ENCODE measurements at places on chromosomes 7 and 10. TPM values are rescaled to one million over a fixed set of nuclear protein-coding genes. Genes with fewer than 3 reads are reported as not detected.

DNA sequence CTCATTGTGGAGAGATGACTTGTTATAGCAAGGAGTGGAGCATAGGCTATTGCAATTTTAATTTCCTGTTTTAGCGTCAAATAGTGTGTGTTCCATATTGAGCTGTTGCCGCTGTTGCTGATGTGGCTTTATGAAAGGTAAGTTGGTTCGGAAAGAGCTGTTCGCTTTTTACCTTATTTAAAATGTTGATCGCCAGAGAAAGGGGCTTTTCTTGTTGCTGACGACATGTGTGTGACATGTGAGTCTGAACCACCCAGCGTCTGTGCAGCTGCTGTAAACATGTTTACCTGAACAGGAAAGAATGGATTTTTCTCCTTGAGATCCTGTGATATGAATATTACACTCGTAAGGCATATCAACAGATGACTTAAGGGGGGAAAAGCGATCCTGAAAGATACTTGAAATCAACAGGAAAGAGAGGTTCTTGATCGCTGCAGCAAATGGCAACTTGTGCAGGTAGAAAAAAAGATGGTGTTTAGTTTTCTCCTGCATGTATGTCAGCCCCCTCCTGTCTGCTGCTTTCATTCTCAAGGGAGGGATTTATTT is 2.5 kb downstream of the ZEB1 start:
- peak; percentile 47 for DNase-seq
- no peaks in the 10 kb centered on the region for H3K36me3 ChIP-seq
- H3K27ac ChIP-seq = peak overlapping the region; percentile 62
- H3K4me3 ChIP-seq = peak overlapping the region; percentile 92
- H3K27me3 ChIP-seq = no peaks in the 10 kb centered on the region

PRSS37 gene
- polyA plus RNA-seq = not detected

DNA sequence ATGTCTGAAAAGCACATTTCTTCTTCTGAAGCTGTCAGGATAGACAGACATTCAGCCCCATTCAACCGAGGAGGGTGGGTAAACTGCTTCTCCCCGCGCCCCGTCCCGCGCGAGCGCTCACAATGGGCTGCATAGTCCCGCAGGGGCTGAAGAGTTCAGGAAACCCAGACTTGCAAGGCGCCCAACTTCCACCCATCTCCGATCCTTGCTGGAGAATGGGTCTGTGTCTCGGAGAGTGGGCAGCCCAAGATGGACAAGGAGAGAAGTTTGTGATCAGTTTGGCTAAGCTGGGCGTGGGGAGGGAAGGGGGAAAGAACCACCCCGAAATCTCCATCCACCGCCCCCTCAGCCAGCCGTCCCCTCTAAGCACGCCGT is 686 bp downstream of the AASS start:
- H3K27ac ChIP-seq = peak overlapping the region; percentile 81
- no peaks in the 10 kb centered on the region for H3K27me3 ChIP-seq
- no peaks in the 10 kb centered on the region for H3K36me3 ChIP-seq

AKR1D1 gene
- polyA plus RNA-seq = not detected

ABCB4 gene
- polyA plus RNA-seq = 0.77 TPM

NPC1L1 gene
- polyA plus RNA-seq = not detected

HOXA5 gene
- polyA plus RNA-seq = 1.3 TPM

TAS2R5 gene
- 0.22 TPM for polyA plus RNA-seq

GRCh38 chr10:15391491-15391890 is 20.4 kb upstream of the FAM171A1 start:
- no peaks in the 10 kb centered on the region for H3K4me1 ChIP-seq
- H3K36me3 ChIP-seq = no peaks in the 10 kb centered on the region

ACTL6B gene
- not detected for polyA plus RNA-seq

DNA sequence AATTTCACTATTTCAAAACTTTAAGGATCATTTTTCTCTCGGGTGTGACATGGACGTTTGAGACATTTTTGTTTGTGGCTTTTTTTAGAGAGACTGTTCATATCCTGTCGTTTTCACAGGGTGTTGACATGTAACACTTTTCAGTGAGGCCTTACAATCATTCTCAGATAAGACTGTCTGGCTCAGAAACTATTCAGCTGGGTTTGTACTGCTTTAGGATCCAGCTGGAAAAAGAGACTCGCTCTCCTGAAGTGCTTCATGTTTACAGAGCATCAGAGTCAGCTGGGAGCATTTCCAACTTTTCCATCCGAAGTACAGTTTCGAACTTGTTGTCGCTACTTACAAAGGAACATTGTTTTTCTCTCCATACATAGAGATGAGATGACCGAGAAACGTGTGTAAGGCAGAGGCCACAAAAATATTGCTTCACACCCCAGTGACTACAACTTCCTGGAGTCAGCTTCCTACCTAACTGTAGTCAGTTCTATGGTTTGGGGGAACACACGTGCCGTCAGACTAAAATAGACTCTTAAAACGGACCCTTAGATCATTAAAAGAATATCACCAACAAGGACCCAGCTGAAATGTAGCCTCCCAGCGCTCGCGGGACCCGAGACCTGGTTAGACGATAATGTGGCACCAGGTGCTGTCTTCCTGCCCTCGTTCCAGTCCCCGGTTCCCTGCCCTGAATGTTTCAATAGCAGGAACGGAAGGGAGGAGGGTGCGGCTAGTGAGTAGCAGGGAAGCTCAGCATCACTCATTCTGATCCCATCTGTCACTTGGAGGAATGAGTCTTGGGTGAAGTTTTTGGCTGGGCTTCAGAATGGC is 78.0 kb downstream of the MKI67 start:
- H3K27ac ChIP-seq = no peak overlapping the region
- no peak overlapping the region for H3K4me3 ChIP-seq
- H3K4me1 ChIP-seq = peaks cover 15% of the 10 kb centered on the region

- DNase-seq = peak; percentile 79
- no peaks in the 10 kb centered on the region for H3K27me3 ChIP-seq
- peaks cover 13% of the 10 kb centered on the region for H3K4me1 ChIP-seq
- H3K27ac ChIP-seq = no peak overlapping the region
- H3K36me3 ChIP-seq = no peaks in the 10 kb centered on the region
Measured at GRCh38 chr10:111598433-111599059, 521.7 kb downstream of the ADRA2A start.

GNGT1 gene
- not detected for polyA plus RNA-seq

DNA sequence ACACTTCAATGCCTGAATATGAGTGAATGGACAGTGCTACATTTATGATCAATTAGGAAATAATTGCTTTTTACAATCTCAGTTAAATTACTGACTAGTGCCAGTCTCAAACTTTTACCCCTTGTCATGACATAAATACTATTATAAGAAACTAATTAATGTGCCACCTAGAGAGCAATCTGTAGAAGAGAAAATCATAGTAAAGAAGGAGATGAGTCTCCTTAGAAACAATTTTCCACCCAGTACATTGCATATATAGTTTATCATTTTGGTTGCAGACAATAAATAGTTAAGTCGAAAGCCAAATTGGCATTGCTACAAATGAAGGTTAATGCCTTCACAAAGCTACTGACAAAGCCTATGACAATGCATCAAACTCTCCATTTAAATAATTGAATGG is 68.6 kb downstream of the SLC13A1 start:
- no peak for DNase-seq
- no peak overlapping the region for H3K27ac ChIP-seq
- no peaks in the 10 kb centered on the region for H3K27me3 ChIP-seq
- H3K4me1 ChIP-seq = no peaks in the 10 kb centered on the region
- no peak overlapping the region for H3K4me3 ChIP-seq

SPDYE2 gene
- 0.59 TPM for polyA plus RNA-seq

DNA sequence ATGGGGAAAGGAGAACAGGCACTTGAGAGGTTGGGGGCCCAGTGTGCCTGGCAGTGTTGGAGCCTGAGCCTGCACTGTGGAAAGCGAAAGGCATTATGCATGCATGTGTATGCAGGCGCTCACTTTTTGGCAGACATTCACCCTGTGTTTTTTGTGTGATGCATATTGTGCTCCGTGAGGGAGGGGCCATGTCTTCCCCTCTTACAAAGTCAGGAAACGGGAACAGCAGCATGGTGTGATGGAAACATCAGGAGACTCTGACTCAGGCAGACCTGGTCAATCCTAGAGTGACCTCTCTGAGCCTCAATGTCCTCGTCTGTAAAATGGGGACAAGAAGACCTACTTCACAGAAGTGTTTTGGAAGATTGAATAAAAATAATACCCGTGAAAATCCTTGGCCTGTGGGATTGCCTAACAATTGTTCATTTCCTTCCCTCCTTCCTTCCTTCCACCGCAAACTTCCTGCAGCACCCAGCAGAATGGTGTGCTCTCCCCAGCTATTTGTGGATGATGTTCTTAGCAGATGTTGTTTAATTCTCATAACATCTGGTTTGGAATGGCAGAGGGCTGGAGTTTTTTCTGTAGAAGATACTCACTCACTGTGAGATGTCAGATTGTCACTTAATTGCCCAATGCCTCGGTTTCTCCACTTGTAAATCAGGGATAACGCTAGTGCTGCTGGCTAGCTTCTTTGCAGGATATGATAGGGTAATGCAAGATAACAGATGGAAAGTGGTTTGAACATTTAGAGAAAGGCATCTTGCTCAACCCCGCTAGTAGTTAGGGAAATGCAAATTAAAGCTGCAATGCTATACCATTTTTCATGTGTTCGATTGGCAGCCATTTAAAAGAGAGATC is 39.8 kb downstream of the CDH23 start:
- no peaks in the 10 kb centered on the region for H3K36me3 ChIP-seq
- no peak for DNase-seq
- no peak overlapping the region for H3K27ac ChIP-seq
- no peak overlapping the region for H3K4me3 ChIP-seq
- no peaks in the 10 kb centered on the region for H3K4me1 ChIP-seq
- peaks cover 12% of the 10 kb centered on the region for H3K27me3 ChIP-seq

DNA sequence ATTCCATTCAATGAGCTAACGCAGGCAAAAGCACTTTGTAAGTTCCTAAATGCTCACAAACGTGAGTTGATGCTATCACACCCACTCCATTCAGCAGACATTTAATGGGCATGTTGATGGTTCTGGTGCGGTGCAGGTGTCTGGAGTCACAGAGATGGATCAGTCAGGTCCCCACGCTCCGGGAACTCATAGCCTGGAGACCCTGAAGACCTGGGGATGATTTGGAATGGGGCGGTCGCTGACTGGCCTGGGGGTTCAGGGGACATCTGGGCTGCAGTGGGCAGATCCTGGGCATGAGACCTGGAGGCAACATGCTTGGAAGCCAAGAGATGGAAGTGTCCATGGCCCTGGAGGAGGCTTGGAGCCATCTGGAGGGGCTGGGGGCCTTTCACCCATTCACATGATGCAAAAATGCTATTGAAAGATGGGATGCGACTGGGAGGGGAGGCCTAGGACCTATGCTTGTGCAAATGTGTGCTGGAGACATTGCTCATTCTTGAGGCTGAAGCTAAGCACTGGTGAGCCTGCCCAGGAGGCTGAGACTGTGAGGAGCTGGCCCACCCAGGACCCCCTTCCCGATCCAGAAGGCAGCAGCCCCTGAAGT is 522.6 kb downstream of the GLRX3 start:
- no peaks in the 10 kb centered on the region for H3K36me3 ChIP-seq
- no peaks in the 10 kb centered on the region for H3K27me3 ChIP-seq
- no peak overlapping the region for H3K27ac ChIP-seq
- H3K4me3 ChIP-seq = no peak overlapping the region
- DNase-seq = no peak

DNA sequence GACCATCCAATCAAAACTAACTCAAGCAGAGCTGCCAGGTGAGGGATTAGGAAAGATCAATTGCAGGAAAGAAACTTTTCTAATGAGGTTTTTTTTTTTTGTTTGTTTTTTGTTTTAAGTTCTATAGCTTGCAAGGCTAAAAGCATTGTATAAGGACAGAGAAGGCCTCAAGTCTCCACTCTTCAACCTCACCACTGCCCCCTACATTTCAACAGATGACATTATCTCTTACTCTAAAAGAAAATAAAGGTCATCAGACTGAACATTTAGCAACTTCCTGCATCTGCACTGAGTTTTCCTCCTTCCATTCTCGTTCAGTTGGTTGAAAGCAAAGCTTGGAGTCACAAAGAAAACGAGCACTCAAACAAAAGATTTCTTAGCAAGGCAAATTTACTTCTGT is 45.2 kb upstream of the EXOC4 start:
- no peaks in the 10 kb centered on the region for H3K36me3 ChIP-seq
- peak; percentile 23 for DNase-seq
- H3K4me1 ChIP-seq = no peaks in the 10 kb centered on the region
- H3K27ac ChIP-seq = no peak overlapping the region

DNA sequence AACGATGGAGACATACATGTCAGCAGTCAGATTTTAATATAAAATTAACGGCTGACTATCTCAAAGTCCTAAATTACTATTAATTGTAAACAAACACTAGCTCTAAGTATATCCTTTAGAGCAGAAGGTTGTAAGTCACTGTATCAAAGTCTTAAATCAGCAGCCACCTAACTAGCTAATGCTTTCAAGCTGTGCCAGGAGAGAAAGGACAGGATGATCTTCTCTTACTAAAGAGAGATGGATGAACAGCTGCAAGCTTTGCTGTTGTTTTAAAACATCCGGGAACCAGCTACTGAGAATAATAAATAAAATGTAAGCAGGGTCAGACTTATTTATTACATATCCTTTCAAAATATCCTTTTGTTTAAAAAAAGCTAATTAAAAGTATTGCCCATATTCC is 24.0 kb upstream of the ABLIM1 start:
- H3K4me3 ChIP-seq = no peak overlapping the region
- no peak for DNase-seq
- H3K4me1 ChIP-seq = peaks cover 18% of the 10 kb centered on the region
- no peaks in the 10 kb centered on the region for H3K36me3 ChIP-seq
- H3K27me3 ChIP-seq = no peaks in the 10 kb centered on the region

GRCh38 chr10:33772370-33773252 is 438.1 kb upstream of the NRP1 start:
- no peak for DNase-seq
- H3K27ac ChIP-seq = no peak overlapping the region
- no peaks in the 10 kb centered on the region for H3K4me1 ChIP-seq
- no peaks in the 10 kb centered on the region for H3K36me3 ChIP-seq
- H3K27me3 ChIP-seq = no peaks in the 10 kb centered on the region
- H3K4me3 ChIP-seq = no peak overlapping the region

LIPF gene
- not detected for polyA plus RNA-seq

TDRD1 gene
- not detected for polyA plus RNA-seq

- no peaks in the 10 kb centered on the region for H3K36me3 ChIP-seq
- no peaks in the 10 kb centered on the region for H3K27me3 ChIP-seq
- H3K4me3 ChIP-seq = no peak overlapping the region
Measured at GRCh38 chr10:59395984-59396383, 33.6 kb upstream of the FAM13C start.

DNA sequence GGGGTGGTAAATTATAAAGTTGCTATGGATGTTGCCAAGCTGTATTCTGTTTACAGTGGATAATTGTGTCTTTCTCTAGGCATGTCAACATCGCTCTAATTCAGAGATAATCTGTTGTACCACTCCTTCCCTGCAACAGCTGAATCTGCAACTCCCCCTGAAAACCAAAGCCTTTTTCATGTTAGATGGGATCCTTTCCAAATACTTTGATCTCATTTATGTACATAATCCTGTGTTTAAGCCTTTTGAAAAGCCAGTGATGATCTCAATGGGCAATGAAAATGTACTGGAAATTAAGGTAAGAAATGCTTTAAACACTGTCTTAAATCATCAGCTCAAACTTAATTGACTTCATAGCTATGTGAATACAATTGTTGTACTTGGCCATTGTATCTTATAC is 91.0 kb downstream of the MET start:
- H3K36me3 ChIP-seq = peaks cover 13% of the 10 kb centered on the region
- no peak for DNase-seq

- no peaks in the 10 kb centered on the region for H3K4me1 ChIP-seq
- no peak overlapping the region for H3K27ac ChIP-seq
- H3K4me3 ChIP-seq = no peak overlapping the region
Measured at GRCh38 chr7:56110611-56111010, 4.3 kb upstream of the CHCHD2 start.

FAM25G gene
- 1.4 TPM for polyA plus RNA-seq

Measured in GM23248 (cell line).